Endothelial cell of umbilical vein (primary cell): ENCODE measurements at places on chromosomes 3 and 15. TPM values are rescaled to one million over a fixed set of nuclear protein-coding genes. Genes with fewer than 3 reads are reported as not detected.

GAP43 gene
- 0.06 TPM in 1 of 2 replicates, not detected in the other for polyA plus RNA-seq

DPPA2 gene
- not detected in 2 replicates for polyA plus RNA-seq

RSL24D1 gene
- polyA plus RNA-seq: 12.4 and 18.4 TPM in 2 replicates

GOLGA8O gene
- polyA plus RNA-seq: 0.08 and 0.21 TPM in 2 replicates

NDN gene
- polyA plus RNA-seq: 23.1 and 26.7 TPM in 2 replicates

HESX1 gene
- polyA plus RNA-seq: 0.21 and 0.35 TPM in 2 replicates

GALK2 gene
- polyA plus RNA-seq: 14.2 and 19.9 TPM in 2 replicates
